A673 (cell line): ENCODE measurements at places on chromosomes 16 and 17.

GRCh38 chr16:10981697-10982216, 37.4 kb downstream of the CLEC16A start:
- H3K4me1 ChIP-seq: no peaks in the 10 kb centered on the region
- H3K27ac ChIP-seq: no peak overlapping the region
- H3K27me3 ChIP-seq: no peaks in the 10 kb centered on the region
- no peak overlapping the region for H3K4me3 ChIP-seq

- H3K4me3 ChIP-seq: no peak overlapping the region
- H3K27me3 ChIP-seq: no peaks in the 10 kb centered on the region
- H3K4me1 ChIP-seq: no peaks in the 10 kb centered on the region
- DNase-seq: no peak
Observed at GRCh38 chr17:37037590-37038155, 88.9 kb downstream of the AATF start.

DNA sequence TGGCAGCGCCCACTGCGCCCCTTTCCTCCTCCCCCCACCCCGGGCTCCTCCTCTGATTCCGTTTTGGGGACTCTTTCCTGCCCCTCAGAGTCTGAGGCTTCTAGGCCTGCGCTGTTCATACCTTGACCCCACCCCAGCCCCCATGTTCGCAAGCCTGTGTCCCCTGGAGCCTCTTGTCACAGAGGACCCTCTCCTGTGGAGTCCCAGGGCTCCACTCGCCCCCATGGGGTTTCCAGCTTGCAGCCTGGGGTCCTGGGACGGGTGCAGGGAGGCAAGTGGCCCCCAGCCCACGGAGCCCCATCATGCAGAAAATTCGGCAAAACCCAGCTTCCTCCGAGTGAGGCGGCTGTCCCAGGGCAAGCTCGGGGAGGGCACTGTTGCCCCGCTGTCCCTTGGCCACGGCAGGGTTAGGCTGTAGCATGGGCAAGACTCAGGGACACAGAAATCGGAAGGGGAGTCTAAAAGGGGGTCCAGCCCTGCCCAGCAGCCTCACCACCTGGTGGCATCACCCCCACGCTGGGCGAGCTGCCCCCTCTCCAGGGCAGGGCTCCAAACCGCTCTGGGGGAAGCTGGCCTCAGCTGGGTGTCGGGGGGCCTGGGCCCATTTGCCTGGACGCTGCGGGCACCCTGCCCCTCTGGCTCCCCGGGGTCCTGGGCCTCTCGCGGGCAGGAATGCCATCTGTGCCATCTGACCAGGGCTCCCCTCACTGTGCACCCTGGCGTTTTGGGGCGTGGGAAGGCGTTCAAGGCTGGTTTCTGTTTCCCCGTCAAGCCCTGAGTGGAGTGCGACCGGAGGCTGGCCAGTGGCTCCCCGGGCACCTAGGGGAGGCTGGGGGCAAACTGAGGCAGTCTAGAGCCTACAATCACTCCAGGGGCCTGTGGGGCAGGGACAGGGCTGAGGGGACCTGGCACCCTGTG, 11.5 kb upstream of the BAHCC1 start:
- H3K36me3 ChIP-seq: no peaks in the 10 kb centered on the region
- DNase-seq: no peak
- H3K4me3 ChIP-seq: no peak overlapping the region
- H3K4me1 ChIP-seq: peaks cover 25% of the 10 kb centered on the region
- no peaks in the 10 kb centered on the region for H3K27me3 ChIP-seq

- DNase-seq: no peak
- peaks cover 97% of the 10 kb centered on the region for H3K36me3 ChIP-seq
- H3K27me3 ChIP-seq: no peaks in the 10 kb centered on the region
Observed at GRCh38 chr16:8916541-8917225, 34.5 kb downstream of the LITAFD start.

- no peak overlapping the region for H3K4me3 ChIP-seq
- no peak for DNase-seq
- H3K4me1 ChIP-seq: peaks cover 36% of the 10 kb centered on the region
- peak overlapping the region; percentile 77 for H3K27ac ChIP-seq
Observed at GRCh38 chr17:40323391-40324381, 14.7 kb downstream of the RARA start.

- no peak overlapping the region for H3K4me3 ChIP-seq
- DNase-seq: peak; percentile 62
- H3K27ac ChIP-seq: no peak overlapping the region
- H3K4me1 ChIP-seq: no peaks in the 10 kb centered on the region
- H3K27me3 ChIP-seq: no peaks in the 10 kb centered on the region
Observed at GRCh38 chr17:67891481-67892119, 66.3 kb downstream of the BPTF start.

GRCh38 chr17:9406046-9406606, 169.5 kb downstream of the STX8 start:
- no peak for DNase-seq
- no peak overlapping the region for H3K4me3 ChIP-seq
- H3K36me3 ChIP-seq: no peaks in the 10 kb centered on the region
- no peaks in the 10 kb centered on the region for H3K27me3 ChIP-seq

DNA sequence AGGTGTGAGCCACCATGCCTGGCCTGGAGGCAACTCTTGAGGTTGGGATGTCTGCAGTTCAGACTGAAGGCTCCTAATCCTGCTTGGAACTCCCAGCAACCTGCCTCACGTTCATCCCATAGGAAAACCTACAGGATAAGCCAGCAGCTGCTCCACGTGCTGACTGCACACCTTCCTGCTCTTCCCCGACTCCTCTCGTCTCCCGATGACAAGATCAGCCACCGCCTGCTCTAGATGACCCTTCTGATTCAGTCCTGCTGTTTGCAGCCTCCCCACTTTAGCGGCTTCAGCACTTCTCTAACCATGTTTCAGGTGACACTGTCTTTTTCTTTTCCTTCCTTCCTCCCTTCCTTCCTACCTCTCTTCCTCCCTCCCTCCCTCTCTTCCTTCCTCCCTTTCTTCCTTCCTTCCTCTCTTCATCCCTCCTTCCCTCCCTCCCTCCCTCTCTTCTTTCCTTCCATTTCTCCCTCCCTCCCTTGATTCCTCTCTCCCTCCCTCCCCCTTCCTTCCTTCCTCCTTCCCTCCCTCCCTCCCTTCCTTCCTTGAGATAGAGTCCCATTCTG, 61.8 kb downstream of the EMP2 start:
- no peak overlapping the region for H3K27ac ChIP-seq
- H3K27me3 ChIP-seq: no peaks in the 10 kb centered on the region
- H3K4me1 ChIP-seq: no peaks in the 10 kb centered on the region
- DNase-seq: no peak
- no peaks in the 10 kb centered on the region for H3K36me3 ChIP-seq
- H3K4me3 ChIP-seq: no peak overlapping the region

DNA sequence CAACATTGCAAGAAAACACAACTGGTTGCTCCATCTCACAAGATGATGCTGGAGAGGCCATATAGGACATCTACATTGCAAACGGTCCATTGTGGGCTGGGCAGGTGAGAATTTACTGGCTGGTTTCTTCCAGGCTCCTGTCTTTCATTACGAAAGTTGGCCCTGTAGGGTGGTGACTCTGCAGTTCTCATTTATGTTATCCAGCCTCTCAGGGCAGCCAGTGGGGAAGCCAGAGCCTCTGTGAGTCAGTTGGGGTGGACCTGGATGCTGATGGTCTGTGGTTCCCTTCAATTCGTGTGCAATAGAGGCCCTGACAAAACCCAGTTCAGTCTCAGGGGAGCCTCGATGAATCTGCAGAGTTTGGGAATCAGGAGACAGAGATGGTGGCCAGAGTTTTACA, 341.0 kb upstream of the CCL2 start:
- no peaks in the 10 kb centered on the region for H3K27me3 ChIP-seq
- DNase-seq: no peak
- H3K36me3 ChIP-seq: no peaks in the 10 kb centered on the region
- no peak overlapping the region for H3K4me3 ChIP-seq

GRCh38 chr16:22684574-22685458, 129.1 kb upstream of the HS3ST2 start:
- no peaks in the 10 kb centered on the region for H3K4me1 ChIP-seq
- no peak overlapping the region for H3K4me3 ChIP-seq
- no peak for DNase-seq
- H3K27me3 ChIP-seq: peaks cover 7% of the 10 kb centered on the region
- H3K27ac ChIP-seq: no peak overlapping the region
- no peaks in the 10 kb centered on the region for H3K36me3 ChIP-seq

GRCh38 chr16:9331503-9331902, 240.1 kb downstream of the HAPSTR1 start:
- no peak for DNase-seq
- no peaks in the 10 kb centered on the region for H3K4me1 ChIP-seq
- no peak overlapping the region for H3K27ac ChIP-seq

GRCh38 chr16:85306071-85306792, 194.0 kb upstream of the CIBAR2 start:
- H3K27ac ChIP-seq: no peak overlapping the region
- H3K27me3 ChIP-seq: no peaks in the 10 kb centered on the region
- no peaks in the 10 kb centered on the region for H3K36me3 ChIP-seq
- no peak for DNase-seq
- H3K4me3 ChIP-seq: no peak overlapping the region
- peaks cover 44% of the 10 kb centered on the region for H3K4me1 ChIP-seq

DNA sequence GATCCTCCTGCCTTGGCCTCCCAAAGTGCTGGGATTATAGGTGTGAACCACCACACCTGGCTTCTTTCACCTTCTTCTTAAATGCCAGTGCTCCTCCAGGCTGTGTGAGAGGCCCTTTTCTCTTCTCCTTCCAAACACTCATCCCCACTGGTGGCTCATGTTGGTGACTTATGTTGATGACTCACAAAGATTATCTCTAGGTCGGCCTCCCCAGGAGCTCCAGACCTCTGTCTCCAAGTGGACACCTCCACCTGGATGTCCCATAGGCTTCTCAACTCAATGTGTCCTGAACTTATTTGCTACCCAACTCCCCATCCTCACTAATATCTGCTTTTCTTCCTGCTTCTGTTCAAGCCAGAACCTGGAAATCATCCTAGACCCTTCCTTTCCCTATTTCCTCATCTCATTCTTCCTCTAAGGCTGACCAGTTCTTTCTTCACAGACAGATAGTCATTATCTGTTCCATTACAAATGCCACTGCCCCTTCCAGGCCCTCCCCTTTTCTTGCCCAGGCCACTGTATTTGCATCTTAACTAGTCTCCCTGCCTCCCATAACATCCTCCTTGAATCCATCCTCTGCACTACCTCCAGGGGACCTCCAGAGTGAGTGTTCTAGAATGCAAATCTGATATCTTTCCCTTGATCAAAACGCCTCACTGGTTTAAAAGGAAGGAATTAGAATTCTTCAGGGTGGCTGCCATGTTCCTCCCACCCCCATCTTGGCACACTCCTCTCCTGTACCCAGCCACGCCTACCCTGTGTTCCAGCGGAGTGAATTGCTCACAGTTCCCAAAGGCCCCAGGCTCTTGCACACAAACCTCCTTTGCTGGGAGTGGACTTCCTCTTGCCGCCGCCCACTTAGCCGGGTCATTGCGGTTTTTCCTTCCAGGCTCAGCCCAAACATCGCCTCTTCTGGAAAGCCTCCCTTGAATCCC, 34.8 kb upstream of the FBXO47 start:
- no peaks in the 10 kb centered on the region for H3K4me1 ChIP-seq
- H3K4me3 ChIP-seq: no peak overlapping the region
- DNase-seq: peak; percentile 19
- no peak overlapping the region for H3K27ac ChIP-seq

DNA sequence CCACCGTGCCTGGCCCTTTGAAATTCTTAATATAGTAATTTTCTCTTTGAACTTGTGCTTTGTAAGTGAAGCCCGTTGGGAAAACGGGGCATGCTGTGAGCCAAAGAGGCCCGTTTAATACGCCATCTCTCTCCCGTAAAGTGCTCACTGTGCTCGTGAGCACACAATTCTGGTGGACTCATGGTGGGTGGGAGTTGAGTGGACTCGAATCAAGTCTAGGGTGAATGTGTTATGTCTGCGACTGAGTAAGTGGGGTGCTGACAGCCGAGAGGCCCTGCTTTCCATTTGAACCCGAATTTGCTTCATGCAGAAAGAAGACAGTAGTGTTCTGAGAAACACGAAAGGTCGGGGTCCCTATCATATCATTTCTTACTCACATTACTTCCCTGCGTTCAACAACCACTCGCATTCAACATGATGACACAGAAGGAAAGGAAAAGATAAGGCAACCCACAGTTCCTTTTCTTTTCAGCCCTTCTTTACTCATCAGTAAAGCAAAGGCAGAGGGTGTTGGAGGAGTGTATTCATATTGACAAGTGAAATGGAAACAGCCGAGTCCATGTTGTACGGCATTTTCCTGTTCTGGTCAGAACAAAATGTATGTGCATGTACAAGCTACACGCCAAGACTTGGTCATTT, 4.8 kb upstream of the ATP2A3 start:
- H3K4me1 ChIP-seq: no peaks in the 10 kb centered on the region
- no peak for DNase-seq
- no peak overlapping the region for H3K27ac ChIP-seq
- peaks cover 12% of the 10 kb centered on the region for H3K27me3 ChIP-seq
- H3K36me3 ChIP-seq: no peaks in the 10 kb centered on the region
- H3K4me3 ChIP-seq: no peak overlapping the region

- H3K27ac ChIP-seq: peak overlapping the region; percentile 67
- no peak for DNase-seq
- H3K4me3 ChIP-seq: no peak overlapping the region
- H3K27me3 ChIP-seq: no peaks in the 10 kb centered on the region
Observed at GRCh38 chr17:77210331-77210730, 69.6 kb downstream of the SEC14L1 start.

GRCh38 chr17:7479213-7480088, at the start of gene ZBTB4:
ZBTB4 (minus strand) TSS chr17:7479631; CDS start chr17:7466801, 12,830 bp downstream.
- H3K27me3 ChIP-seq: no peaks in the 10 kb centered on the region
- DNase-seq: peak; percentile 51
- H3K4me1 ChIP-seq: peaks cover 37% of the 10 kb centered on the region
- peak within 1 kb of the TSS; percentile 98 for H3K4me3 ChIP-seq
- H3K36me3 ChIP-seq: no peaks in the 10 kb centered on the region

DNA sequence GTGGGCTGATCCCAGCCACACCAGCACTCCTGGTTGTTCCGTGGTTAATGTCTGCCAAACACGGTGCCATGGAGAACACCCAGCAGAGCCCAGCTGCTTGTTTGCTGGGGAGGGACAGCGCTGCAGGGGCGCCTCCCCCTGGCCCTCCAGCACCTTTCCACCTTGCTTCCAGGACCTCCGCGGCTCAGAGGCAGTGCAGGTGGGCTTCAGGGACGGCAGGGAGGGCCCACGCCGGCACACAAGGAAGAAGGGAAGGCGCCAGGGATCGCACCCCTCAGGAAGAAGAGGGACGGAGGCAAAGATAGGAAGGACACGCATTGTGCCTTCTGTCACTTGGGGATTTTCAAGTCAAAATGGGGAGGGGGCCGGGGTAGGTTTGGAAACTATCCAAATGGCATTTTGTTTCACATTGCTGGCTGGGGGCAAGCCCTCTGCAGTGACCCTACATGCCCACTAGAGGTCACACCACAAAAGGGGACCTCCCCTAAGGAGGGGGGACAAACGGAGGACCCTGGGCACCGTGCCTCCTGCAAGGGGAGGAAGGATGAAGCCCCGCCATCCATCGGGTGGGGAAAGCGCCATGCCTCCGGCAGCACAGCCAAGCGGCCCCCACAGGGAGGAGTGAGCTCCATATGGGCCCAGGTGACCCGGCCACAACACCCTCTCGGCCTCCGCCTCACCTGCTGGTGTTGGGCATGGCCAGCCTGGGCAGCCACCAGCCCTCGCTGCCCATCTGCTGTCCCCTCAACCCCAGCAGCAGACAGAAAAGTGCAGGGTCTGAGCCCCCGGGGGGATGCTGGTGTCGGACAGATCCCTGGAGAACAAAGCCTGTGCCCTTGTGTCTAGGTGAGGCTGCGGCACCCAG, 7.5 kb upstream of the C16orf95 start:
- H3K36me3 ChIP-seq: peaks cover 3% of the 10 kb centered on the region
- peak; percentile 57 for DNase-seq
- H3K27ac ChIP-seq: no peak overlapping the region
- H3K4me3 ChIP-seq: no peak overlapping the region
- no peaks in the 10 kb centered on the region for H3K27me3 ChIP-seq
- H3K4me1 ChIP-seq: no peaks in the 10 kb centered on the region
